ENCODE measurements at places on chromosomes 4 and X.

GRCh38 chr4:71520850-71521249 lies 182.0 kb downstream of the SLC4A4 start:
- DNase-seq: no peak

- no peak for DNase-seq
Observed at GRCh38 chrX:18574591-18574990, 97.3 kb downstream of the RS1 start.

DNA sequence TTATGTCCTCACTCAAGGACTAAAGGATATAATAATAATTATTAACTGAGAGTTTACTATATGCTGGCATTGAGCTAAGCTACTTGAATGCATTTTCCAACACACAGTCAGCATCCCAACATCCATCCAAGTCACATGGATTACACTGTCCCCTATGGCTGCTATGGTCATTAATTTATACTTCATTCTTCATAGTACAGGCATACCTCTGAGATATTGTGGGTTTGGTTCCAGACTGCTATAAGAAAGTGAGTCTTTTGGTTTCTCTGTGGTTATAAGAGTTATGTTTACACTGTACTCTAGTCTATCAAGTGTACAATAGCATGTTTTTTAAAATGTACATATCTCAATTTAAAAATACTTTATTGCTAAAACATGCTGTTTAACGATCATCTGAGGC lies 89.2 kb downstream of the LNX1 start:
- no peak for DNase-seq

DNA sequence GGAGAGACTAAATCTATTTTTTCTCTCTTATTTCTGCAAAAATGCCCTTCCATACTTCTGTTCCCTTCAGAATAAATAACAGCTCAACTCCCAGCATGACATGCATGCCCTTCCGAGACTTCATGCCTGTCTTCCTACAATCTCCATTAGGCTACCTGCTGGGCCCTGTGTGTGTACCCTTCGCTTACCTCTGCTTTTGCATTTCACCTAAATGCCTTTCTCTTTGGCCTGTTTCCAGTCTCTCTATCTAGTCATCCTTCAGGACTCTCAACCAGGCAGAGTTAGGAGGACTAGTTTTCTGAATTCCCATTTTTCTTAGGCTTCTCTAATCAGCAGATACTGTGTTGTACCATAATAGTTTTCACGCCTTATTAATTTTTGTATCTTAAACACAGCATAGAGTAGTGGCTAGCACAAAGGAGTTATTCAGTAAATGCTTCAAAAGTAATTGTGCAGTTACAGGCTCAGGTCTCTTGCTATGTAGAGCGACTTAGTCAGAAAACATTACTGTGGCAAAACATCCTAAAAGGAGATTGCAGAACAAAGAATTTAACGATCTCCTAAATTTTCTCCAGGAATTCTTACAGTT lies 20.5 kb downstream of the SEPTIN11 start:
- no peak for DNase-seq

- no peak for DNase-seq
Observed at GRCh38 chr4:12889054-12889453, 595.1 kb downstream of the RAB28 start.

DNA sequence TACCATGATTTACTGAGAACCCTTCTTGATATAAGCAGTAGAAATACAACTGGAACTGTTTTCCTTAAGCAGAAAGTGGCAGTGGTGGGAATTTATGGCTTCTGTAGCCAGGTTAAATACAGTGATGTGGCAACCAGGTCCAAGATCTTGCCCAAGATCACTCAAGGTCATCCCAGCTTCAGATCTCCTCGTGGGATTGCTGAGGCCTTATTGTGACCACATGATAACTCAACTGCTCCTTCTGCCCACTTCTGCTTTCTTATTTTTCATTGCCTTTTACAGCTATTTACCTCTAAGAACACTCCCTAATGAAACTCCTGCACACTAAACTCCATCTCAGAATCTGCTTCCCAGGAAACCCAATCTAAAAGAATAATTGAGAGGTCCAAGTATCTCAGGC lies 12.4 kb upstream of the CYBB start:
- no peak for DNase-seq

DNA sequence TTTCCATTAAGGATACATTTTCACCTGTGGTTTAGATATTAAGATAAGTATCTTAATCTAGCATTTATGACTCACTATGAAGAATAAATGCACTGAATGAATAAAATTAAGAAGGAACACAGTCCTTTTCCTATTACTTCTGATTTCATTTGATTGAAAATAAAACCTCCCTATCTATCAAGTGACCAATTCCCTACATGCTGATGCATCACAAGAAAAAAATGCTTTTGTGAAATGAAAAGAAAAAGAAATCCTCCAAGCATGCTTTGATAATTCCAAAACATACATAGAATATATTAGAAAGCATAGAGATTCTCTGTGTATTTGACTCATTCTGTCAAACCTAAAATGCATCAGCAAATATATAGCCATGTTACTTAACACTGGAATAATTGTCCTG lies 37.1 kb downstream of the PCDH10 start:
- no peak for DNase-seq

- DNase-seq: no peak
Observed at GRCh38 chr4:86630629-86631028, 36.5 kb downstream of the PTPN13 start.

DNA sequence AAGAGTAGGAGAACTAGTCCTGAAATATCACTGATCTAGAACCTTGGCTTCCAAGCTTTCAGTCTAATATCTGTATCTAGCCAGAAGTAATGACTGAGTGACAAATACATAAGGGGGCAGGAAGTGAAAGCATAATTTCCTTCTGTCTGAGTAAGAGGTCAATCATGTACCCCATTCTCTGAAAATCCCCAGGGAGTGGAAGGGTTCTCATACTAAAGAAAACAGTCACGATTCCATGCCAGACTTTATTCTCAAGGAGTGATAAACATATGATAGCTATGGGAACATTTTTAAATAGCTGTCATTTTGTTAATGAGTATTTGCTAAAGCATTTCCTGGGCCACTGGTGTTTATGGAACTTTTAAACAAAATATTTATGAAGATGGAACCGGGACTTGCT lies 308.5 kb downstream of the ARHGAP24 start:
- DNase-seq: no peak

- peak; percentile 64 for DNase-seq
Observed at GRCh38 chr4:162891788-162892707, 274.6 kb downstream of the NAF1 start.

GRCh38 chr4:174222266-174222872 lies 61.1 kb downstream of the FBXO8 start:
- peak; percentile 25 for DNase-seq

- no peak for DNase-seq
Observed at GRCh38 chrX:153704021-153704526, 16.3 kb downstream of the SLC6A8 start.

GRCh38 chr4:89765966-89766365 lies 71.0 kb downstream of the SNCA start:
- no peak for DNase-seq

- DNase-seq: no peak
Observed at GRCh38 chrX:123138473-123138872, 45.6 kb upstream of the GRIA3 start.

- DNase-seq: no peak
Observed at GRCh38 chr4:106627051-106627450, 258.5 kb upstream of the GIMD1 start.

GRCh38 chr4:86132468-86132867 lies 227.4 kb downstream of the MAPK10 start:
- no peak for DNase-seq

DNA sequence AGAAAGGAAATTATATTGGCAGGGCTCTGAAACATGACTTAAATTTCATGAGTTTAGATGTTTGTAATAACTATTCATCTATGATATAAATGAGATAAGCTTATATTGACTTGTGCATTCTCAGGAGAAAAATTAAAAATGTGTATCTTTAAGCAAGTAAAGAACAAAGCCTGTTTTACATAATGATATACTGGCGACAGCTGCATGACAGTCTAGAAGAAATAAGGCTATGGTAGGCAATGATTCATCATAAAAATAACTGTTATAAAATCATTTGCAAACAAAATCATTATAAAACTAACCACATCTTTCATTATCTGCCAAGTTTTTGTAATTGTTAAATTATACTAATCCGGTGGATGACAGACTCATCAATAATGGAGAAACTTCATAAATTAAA lies 188.1 kb downstream of the ADAM29 start:
- DNase-seq: no peak

GRCh38 chrX:29560065-29560464 lies 655.3 kb upstream of the MAGEB2 start:
- no peak for DNase-seq

DNA sequence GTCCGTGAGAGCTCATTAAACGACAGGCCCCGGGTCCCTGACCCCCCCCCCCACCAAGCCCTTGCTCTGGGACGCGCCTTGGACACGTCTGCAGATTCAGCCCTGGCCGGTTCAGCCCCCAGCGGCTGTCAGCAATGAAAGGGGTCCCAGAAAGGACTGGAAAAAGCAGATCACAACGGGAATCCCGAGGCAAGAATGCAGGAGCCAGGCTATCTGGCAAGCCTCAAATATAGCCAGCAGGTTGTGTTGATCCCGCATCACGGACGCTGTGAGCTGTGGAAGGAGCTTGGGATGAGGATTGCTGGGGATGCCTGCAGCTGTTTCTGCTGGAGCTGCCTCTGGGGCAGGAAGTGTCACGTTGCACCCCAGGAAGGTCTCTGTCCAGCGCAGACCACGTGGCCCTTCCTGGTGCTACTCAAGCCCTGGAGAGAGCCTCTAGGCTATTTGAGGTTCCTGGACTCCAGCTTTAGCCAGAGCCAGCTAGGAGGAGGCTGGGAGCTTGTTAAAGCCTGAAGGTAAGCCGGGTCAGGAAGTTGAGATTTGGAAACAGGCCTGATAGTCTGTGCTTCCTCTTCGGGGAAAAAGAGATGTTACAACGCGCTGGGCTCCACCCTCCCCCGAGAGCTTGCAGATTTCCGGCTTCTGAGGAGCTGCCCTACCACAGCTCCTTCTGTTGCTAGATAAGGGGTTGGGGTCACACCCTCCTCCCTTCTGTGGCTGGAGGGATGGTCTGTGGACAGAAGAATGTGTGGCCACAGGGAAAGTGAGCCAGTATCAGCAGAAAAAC lies 19.3 kb upstream of the CSF2RA start:
- DNase-seq: peak; percentile 72

DNA sequence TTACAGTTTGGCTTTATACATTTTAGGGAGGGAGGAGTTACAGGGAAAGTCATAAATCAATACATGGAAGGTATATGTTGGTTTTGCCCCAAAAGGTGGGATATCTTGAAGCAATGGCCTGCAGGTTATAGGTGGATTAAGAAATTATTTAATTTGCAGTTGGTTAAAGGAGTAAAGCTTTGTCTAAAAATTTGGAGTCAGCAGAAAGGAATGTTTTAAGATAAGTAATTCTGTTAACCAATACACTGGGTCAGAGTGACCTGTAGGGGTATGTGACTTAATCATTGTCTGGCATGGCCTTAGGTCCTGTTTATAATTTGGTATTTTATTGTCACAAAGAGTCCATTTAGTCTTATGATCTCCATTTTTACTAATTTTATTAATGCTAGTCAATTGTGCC lies 115.0 kb downstream of the AGTR2 start:
- no peak for DNase-seq

GRCh38 chr4:158161551-158162354 lies 11.1 kb downstream of the GASK1B start:
- DNase-seq: no peak

GRCh38 chr4:132763465-132763864 lies 385.6 kb upstream of the PCDH10 start:
- no peak for DNase-seq

DNA sequence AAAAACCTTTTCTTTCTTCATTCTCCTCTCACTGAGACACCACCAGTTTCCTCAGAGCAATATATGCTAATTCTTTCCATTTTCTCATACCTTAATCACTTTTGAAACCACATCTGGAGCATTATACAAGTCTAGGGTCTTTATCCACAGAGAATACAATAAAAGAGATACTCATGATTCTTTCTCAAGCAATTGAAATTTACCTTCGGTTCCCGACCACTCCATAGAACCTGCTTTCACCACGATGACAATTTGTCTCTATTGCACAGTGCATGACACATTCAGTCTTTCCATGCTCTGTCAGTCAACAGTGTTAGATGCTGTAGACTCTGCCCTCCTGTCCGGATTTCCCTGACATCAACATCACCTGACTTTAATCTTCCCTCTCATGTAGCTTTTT lies 409.3 kb upstream of the NWD2 start:
- no peak for DNase-seq

DNA sequence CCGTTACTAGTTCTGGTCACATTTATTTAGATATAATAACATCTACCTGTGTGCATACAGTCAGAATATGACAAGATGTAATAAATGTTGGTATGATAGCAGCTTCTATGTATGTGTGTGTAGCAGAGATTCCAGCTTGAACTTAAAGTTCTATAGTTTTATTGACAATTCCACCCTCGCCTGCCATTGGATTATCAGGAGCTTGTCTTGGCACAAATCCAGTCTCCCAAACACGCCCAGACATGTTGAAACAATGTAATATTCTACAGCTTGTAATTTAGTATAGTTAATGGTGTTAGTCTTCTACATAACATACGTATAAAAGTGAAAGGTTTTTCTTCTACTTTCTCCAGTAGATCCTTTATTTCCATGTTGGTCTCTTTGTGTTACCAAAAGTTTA lies 44.4 kb downstream of the BBS12 start:
- DNase-seq: no peak

Measured in activated CD4-positive, alpha-beta T cell treated with anti-CD3 and anti-CD28 coated beads, Interleukin-2, Interleukin-6, amounts not matched to agents 100 ng/mL and 50 ng/mL, durations not matched to agents 16 hours and 8 hours (primary cell).